ENCODE measurements at places on chromosomes 7 and 10.

DNA sequence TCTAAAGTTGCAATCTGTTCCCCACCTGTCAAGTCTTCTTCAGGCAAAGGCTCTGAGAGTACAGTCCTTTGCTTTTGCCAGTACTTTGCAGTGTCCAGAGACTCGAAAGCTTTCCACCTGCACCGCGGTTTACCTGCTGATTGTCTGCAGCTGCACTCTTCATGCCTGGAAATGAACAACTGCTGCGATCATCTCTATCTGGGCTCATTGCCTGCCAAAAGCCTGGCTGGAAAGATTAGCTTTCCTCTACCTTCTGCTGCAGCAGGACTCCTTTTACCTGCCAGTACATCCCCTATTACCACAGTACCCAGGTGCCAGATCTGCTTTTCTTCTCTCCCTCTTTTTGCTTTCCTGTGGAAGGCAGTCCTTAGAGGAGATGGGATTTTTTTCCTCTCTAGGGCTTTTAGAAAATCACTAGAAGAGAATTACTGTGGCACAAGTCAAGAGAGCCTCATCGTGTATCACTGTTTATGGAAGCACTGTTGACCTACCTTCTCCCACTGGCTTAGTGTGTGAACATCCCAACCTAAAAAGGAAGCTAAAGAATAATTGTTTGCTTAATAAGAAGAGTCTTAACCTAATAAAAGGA lies 2.2 kb downstream of the STRIP2 start:
- no peak for DNase-seq

DNA sequence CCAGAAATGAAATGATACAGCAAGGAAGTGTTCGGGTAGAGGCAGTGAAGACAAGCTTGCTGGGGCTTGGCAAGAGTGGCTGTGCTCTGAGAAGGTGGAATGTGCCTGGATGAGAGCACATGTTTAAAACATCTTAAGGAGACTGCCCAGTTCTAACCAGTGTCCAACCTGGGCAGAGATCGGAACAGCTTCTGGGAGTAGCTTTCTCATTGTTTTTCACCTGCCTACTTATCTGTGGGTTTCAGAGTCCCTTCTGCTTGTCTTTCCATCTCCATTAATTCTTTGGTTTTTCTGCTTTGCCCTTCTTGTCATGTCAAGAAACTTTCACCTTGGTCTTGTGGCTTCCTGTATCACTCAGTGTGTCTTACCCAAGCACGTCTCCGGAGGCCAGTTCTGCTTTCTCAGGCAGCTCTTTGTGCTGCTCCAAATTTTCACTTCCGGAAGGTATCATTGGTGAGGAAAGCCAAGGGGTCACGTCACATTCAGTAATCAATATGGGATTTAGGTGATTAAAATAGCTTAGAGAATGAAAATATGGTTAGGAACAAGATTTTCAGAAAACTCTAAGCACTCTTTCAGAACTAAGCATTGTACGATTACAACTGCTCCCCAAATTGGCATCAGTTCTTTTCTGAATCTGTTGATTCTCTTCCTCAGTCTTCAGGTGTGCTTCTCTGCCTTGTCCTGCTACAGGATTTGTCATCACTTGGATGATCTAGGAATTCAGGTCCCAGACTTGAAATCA lies 5.5 kb upstream of the LAMB4 start:
- DNase-seq, result no peak

- no peak for DNase-seq
These were observed 16.3 kb downstream of the VSTM4 start for GRCh38 chr10:49099046-49099445.

- DNase-seq, result no peak
These were observed 132.7 kb upstream of the CXCL12 start for GRCh38 chr10:44517635-44518034.

GRCh38 chr7:88185650-88186049 lies 34.2 kb downstream of the SRI start:
- DNase-seq, result no peak

- DNase-seq, result no peak
These were observed 852.0 kb upstream of the PHF14 start for GRCh38 chr7:10121631-10122030.

- peak; percentile 60 for DNase-seq
These were observed 19.5 kb downstream of the HYAL4 start for GRCh38 chr7:123864436-123864835.

GRCh38 chr7:139294951-139295575 lies 46.1 kb upstream of the FMC1 start:
- DNase-seq, result no peak

GRCh38 chr7:127794551-127794950 lies 142.6 kb downstream of the SND1 start:
- DNase-seq, result no peak

GRCh38 chr7:157540606-157541294 lies 203.9 kb downstream of the DNAJB6 start:
- DNase-seq, result no peak

DNA sequence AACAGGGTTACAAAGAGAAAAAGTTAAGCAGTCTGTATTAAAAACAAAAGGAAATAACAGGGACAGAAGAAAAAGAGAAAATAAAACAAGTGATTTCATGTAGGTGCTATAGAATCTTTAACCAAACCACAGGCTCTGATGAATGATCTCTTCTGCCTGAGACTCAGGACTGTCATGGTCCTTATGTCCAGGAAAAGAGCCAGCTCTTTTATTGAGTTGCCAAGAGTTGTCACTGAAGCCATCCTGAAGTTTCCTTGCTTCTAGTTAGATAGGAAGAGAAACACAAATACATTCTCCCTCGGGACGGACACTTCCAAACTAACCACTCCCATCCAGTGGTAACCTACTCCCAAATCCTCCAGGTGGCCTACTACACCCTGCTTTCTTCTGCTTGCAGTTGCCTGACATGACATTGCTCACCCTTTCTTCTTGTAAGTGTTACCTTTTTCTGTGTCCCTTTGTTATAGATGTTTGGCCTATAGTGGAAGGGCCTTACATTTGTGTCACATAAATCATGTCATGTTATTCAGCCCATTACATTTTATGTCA lies 346.7 kb downstream of the NRG3 start:
- peak; percentile 2 for DNase-seq

- DNase-seq, result no peak
These were observed 10.1 kb downstream of the NPC1L1 start for GRCh38 chr7:44530990-44531389.

DNA sequence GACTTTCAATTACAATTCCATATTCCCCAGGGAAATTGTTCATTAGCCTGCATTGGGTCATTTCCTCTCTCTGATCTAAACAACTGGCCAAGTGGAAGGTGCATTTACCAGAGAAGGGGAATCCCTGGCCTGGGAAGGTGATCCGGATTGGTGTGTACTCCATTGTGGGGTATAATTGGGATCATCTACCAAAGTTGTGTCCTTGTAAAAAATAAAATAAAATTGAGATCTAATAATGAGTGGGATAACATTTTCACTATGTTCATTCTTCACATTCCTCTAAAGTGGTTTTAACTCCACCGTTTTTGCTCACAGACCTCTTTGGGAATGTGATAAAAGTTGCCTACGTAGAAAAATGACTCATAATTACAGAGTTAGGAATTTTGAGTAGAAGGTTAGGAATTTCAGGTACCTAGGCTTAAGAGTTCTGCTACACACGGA lies 22.8 kb downstream of the ARL5B start:
- DNase-seq, result no peak

- DNase-seq, result no peak
These were observed 204.1 kb downstream of the EBF3 start for GRCh38 chr10:129760003-129760315.

DNA sequence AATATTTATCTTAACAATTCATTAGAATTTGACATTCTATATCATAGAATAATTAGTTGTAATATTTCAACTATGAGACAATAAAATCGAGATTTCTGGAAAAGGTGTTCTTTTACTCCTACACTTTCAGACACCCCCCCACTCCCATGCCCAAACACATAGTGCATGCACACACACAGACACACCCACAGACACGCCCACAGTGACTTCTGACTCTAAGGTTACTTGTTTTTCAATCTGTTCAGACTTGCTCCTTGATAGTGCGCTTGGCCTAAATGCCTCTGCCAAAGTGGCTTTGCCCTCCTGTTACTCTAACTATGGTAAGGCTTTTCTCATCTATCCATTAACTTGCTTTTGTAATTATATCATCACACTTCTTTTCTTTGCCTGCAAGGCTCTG lies 144.0 kb upstream of the PPP1R3A start:
- DNase-seq, result no peak

- no peak for DNase-seq
These were observed 275.5 kb downstream of the PLXNA4 start for GRCh38 chr7:132300599-132301277.

DNA sequence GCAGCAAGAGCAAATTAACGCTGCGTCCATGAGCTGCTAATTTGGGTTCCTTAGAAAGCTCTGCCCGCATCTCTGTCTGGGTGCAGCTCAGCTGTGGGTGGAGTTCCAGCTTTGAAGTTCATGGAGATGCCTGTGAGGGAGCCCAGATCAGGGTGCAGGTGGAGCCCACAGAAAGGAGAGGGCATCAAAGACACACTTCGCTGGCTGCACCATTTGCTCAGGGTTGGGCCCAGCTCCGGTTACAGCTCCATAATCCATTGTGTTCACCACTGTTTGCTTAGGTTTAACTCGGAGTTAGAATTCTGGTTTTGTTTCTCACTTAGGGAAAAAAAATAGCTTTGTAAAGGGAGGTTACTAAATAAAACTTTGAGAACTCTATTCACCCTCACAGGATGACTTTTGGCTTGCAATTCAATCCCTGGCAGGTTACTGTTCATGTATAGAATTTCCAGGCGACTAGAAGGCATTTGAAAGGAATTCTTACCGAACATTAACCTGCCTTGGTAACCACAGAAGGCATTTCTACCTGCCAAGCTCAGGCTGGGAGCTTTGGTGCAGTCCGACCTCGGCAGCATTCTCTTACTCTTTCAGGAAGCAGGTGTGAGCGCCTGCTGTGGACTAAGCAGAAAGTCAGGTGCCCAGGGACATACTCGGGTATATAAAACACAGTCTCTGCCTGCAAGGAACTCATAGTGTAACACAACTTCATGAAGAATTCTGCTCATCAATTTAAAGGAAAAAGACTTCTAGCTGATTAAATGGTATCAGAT lies 179.5 kb upstream of the RNF32 start:
- peak; percentile 88 for DNase-seq

GRCh38 chr7:1232623-1233332 lies at the start of gene UNCX:
Gene UNCX (plus strand): TSS chr7:1232872. CDS start chr7:1233018, 146 bp downstream.
- no peak for DNase-seq

DNA sequence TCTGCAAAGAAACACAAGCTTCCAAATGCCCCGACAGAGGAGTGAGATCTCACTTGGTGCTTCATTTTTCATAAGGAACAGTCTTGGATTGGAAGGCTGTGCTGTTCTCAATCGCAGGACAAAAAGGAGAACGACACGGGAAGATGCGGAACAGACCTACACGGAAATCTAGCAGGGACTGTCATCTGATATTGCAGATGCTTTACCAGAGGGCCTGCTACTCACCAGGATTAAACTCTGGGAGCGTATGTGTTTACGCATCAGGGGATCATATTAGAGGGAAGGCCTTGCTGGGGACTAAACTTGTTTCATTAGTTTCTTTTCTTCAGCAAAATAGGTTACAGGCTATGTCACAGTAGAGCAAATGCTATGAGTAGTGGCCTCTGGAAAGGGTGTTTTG lies 82.8 kb upstream of the EEPD1 start:
- no peak for DNase-seq

- DNase-seq, result no peak
These were observed 81.3 kb downstream of the CDK6 start for GRCh38 chr7:92754919-92755581.

- no peak for DNase-seq
These were observed 44.6 kb downstream of the VIM start for GRCh38 chr10:17272648-17273047.

GRCh38 chr10:114349522-114350215 lies 54.6 kb downstream of the AFAP1L2 start:
- DNase-seq, result no peak

GRCh38 chr7:95599069-95599468 lies 2.8 kb upstream of the PDK4 start:
- DNase-seq, result no peak

GRCh38 chr10:131020775-131021174 lies 290.7 kb downstream of the TCERG1L start:
- no peak for DNase-seq

DNA sequence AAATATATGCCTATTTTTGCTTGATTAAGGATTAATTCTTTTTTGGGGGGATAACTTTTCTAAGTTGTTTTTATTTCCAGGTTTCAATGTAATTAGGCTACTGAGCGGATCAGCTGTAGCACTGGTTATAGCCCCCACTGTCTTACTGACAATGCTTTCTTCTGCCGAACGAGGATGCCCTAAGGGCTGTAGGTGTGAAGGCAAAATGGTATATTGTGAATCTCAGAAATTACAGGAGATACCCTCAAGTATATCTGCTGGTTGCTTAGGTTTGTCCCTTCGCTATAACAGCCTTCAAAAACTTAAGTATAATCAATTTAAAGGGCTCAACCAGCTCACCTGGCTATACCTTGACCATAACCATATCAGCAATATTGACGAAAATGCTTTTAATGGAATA lies 1.0 kb downstream of the LRRTM3 start:
- DNase-seq, result no peak

DNA sequence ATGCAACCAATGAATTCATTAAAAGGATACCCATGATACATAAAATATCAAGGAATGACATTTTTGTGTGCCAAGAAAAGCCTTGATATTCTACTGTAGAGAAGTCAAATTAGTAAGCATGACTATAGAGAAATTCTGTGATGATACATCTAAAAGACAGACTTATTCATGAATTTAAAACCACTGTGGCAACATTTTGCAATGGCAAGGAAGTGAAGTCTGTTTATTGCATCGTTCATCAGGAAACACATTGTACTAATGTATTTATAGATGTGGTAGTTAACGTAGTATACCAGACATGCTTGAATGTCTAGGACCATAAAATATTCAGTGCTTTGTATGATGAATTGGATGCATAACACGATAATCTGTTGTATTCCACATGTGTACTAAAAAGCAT lies 9.3 kb upstream of the CLEC5A start:
- DNase-seq, result no peak

GRCh38 chr10:31138026-31138553 lies 106.4 kb upstream of the ZNF438 start:
- no peak for DNase-seq

DNA sequence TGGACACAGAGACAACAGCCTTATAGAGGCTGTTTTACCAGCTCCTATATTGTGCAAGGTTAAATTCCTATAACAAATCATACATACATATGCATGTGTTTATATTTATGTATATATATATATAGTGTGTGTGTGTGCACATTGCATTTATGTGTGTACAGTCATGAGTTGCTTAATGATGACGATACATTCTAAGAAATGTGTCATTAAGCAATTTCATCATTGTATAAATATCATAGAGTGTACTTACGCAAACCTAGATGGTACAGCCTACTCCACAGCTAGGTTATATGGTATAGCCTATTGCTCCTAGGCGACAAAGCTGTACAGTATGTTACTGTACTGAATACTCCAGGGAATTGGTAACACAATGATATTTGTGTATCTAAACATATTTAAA lies 30.1 kb upstream of the TNKS2 start:
- DNase-seq, result no peak

GRCh38 chr7:42253316-42253715 lies 16.3 kb upstream of the GLI3 start:
- DNase-seq, result no peak
